Motor neuron (in vitro differentiated cells): ENCODE measurements at places on chromosomes 6 and 20. TPM values are rescaled to one million over a fixed set of nuclear protein-coding genes. Genes with fewer than 3 reads are reported as not detected.

DNA sequence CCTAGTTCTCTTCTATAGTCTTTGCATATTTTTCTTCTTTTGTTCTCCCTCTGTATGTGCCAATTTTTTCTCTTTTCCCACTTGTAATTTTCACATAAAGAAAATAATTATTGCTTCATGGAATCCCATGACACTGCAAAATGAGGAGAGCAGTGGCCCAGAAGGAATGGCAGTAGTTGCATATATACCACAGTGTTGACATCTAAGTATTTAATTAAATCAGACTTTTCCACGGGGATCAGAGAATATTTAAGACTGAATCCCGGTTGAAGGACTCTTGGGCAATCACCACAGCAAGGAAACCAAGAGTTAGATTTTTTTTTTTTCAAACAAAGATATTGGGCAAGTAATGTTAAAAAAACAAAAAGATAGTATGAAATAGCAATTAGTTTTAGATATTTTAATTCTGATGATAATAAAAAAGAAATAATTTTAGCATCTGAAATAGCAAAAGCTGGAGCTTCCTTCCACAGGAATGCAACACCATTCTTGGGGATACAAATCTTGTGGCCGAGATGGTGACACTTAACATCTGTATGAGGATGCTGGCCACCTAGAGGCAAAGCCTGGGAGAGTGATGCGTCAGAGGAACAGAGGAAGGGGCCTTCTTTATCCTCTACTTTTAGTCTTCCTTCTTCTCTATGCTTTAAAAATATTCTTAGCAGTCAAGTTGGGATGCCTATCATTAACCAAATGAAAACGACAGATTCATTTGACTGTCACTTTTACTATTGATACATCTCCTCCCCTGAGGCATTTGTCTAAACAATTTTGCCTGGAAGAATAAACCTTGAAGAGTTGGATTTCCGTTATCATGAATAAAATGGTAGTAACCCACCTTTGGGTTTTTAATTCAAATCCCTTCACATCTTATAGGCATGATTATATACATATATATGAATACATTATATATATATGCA is 356.2 kb downstream of the GJA1 start:
- no peak for ATAC-seq

DNA sequence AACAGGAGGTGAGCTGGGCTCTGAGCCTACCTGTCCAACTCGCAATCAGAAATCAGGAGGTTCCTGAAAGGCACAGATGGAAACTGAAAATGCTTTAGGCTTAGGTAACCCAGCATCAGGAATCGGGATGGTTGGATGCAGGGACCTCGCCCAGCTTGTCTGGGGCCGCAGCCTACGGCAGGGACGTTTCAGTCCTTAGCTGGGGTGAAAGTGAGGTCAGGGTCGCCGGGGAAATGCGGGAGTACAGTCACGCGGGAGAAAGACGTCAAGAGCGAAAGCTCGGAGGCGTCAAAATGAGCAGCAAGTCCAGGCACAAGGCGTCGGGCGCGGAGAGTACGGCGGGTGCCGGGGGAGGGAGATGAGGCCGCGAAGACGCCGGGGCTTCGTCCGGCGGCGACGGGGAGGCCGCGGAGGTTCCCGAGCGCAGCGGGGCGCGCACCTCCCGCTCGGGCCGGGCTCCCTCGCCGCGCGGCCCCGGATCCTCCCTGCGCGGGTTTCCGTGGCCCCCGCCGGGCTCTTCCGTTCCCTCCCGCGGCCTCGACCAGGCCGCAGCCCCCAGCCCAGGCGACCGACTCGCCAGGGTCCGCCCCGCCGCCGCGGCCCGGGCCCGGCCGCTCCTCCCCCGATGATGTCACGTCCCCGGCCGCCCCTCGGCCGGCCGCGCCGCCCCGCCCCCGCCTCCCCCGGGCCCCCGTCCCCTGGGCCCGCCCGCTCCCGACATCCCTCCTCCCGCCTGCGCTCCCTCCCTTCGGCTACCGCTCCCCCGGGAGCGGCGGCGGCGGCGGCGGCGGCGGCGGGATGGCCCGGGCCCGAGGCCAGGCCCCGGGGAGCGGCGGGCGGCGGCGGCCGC is at the start of gene EBF4:
TSS of gene EBF4 (plus strand) at position 745 of the 850 bp plus-strand sequence. CDS start 866 bp downstream, outside the sequence.
- ATAC-seq: peak; percentile 74

GRCh38 chr6:165769401-165769800 is 106.4 kb upstream of the PDE10A start:
- ATAC-seq: no peak

Gene IL20RA
- total RNA-seq: not detected in 2 replicates

Gene SYCP2L
- 3.1 and 3.3 TPM in 2 replicates for total RNA-seq

- peak; percentile 39 for ATAC-seq
Observed at GRCh38 chr20:46030284-46031013, 1.4 kb downstream of the SLC12A5 start.

- no peak for ATAC-seq
Observed at GRCh38 chr6:12729467-12729866, 12.9 kb downstream of the PHACTR1 start.

Gene PBOV1
- 0.93 and 2.5 TPM in 2 replicates for total RNA-seq

Gene PEX6
- 19.3 and 20.1 TPM in 2 replicates for total RNA-seq

Gene ADGB
- 2.9 and 3.6 TPM in 2 replicates for total RNA-seq

DNA sequence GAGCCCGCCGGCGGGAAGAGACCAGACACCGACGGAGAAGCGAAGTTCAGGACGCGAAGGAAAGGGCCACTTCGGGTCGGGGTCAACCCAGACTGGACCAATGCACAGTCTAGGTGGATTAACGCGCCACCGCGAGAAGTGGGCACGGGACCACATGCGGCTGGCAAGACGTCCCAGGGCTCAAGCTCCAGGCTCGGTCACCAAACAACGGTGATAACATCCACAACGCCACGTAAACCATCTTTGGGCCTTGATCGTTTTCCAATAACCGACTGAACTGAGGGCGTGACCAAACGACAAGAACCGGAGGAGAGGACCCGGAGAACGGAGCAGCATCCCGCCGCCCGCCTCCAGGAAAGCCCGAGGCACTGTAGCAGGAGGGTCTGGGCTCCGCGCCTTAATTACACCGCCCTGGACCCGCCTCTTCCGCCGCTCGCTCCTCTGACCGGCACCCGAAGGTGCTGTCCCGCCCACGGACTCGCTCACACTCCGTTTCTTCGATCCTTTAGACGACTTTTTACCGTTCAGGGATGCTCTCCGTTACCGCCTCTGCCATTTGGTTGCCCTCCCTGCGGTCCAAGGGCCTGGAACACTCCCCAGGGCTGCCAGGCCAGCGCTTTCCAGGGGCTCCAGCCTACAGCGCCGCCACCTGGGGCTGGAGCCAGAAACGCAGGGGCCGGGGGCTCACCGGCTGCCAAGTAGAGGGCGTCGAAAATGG is 44.1 kb downstream of the DPPA5 start:
- peak; percentile 88 for ATAC-seq

DNA sequence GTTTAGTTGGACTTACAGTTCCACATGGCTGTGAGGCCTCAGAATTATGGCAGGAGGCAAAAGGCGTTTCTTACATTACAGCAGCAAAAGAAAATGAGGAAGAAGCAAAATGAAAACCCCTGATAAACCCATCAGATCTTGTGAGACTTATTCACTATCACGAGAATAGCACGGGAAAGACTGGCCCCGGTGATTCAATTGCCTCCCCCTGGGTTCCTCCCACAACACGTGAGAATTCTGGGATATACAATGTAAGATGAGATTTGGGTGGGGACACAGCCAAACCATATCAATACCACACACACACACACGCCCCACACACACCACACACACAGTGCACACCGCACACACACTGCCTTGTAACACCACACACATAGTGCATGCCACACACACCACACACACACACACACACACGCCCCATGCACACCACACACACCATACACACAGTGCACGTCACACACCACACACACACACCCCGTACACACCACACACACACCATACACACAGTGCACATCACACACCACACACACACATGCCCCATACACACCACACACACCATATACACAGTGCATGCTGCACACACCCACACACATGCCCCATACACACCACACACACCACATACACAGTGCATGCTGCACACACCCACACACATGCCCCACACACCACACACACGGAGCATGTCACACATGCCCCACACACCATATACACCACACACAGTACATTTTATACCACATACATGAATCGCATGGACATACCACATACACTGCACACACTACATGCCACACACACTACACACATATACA is 310.5 kb downstream of the TAF4 start:
- ATAC-seq: no peak

- peak; percentile 19 for ATAC-seq
Observed at GRCh38 chr6:163098827-163099479, 315.6 kb upstream of the QKI start.

Gene LST1
- total RNA-seq: 0.22 and 0.85 TPM in 2 replicates

DNA sequence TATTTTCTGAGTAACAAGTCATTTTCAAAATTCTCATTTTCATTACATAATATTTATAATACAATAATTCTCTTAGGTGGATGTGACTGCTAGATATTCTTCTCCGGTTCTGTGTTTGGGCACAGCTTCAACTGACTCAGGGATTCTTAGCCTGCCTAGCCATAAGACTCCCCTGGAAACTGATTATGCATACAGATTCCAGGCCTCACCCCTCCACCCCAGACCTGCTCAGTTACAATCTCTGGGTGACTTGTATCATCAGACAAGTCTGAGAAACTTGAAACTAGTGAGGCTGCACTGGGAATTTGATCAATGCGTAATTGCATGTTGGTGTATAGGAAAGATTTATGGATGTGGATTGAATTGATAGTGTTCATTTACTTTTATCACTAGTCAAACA is 25.4 kb downstream of the FLRT3 start:
- no peak for ATAC-seq

Gene BPIFB2
- not detected in 2 replicates for total RNA-seq

DNA sequence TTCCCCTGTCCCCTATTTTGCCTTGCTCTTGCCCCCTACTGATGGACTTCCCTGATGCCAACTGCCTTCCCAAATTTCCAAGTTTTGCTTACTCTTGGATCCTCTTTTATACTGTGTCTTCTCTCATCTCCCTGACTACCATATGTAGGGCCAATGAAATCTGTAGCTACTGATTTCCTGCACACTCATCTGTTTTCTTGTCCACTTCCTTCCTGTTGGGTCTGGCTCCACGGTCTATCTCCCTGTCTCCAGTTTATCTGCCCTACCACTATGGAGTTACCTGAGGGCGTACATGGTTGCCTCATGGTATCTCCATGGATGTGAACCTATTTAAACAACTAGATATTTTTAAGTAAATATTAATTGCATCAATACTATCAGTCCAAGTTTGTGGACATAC is 140.3 kb upstream of the MCHR2 start:
- ATAC-seq: no peak

DNA sequence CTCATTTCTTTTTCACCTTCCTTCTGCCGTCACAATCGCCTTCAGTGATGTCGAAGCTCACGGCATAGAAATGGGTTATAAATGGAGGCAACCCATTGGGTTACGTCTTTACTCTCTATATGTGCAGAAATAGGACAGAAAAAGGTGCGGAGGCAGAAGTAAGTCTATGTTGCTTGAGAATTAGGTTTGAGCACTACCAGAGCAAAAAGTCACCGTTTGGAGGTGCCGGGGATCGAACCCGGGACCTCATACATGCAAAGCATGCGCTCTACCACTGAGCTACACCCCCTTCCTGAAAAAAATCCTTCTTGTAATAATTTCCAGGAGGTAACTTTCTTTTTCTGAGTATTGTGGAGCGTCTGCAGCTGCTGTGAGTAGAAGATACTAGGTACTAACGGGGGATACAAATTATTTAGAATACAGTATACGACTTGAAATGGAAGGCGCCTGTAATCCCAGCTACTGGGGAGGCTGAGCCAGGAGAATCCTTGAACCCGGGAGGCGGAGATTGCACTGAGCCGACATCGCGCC is 134.2 kb downstream of the TRIM27 start:
- peak; percentile 76 for ATAC-seq

DNA sequence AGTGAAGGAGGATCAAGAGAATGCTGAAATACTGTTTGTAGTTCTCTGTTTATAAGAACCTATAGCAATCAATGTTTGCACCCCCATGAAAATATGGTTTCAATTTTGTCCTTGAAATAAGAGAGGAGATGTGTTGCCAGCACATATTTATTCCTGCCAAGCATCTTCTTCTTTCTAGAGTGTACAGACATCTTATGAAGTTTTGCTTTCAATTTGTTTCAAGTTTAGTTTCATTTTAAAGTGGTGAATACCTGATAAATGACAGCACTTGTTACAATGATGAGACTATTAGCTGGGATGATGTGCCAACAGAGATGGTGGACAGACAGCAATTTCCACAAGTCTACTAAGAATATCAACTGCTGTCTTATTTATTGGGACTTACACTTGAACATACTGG is 39.2 kb upstream of the CENPW start:
- ATAC-seq: no peak

DNA sequence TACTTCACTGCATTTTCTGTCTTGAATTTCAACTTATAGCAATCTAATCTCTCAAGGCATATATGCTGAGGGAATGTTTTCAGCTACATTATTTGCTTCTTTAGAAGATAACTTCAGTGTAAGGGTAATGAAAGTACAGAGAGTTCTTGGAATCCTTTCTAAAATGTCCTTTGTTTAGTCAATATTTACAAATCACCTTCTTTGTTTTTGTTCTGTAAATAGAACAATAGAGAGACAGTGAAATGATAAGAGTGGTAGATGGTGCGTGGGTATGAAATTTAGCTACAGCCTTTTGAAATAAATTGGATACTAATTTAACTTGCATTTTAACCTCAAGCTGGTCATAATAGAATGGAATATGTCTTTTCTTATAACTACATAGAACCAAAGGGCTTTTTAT is 171.1 kb upstream of the MARCKS start:
- ATAC-seq: no peak

DNA sequence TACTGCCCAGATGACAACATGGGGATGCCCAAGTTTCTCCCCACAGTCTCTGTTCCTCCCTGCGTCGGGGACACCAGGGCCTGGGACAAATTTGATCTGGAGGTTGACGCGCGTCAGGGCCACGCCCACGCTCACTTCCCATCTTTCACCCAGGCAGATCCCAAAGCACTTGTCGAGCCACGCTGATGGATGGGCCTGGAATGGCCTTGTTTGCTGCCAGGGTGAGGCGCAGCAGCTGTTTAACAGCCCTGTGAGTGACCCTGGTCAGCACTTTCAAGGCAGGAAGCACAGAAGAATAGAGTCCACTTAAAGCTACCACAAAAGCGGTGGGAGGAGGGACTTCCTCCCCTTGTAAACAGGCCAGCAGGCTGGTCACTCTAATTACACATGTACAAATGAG is 324.7 kb upstream of the JARID2 start:
- peak; percentile 92 for ATAC-seq

DNA sequence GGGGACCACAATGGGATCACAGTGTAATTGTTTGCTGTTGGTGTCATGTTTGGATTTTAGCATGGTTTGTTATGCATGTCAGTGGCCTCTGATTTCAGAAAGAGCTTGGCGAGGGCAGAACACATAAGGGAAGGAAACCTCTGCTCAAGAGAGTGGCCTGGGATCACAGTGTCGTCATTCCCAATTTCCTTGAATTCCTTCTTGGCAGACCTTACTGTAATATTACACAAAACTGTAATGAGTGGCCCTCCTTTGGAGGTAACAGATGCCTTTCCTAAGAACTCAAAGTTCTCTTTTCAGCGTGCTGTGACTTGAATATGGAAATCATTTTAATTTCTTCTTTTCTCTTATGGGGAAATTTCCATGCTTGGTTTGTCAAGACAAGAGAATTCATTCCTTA is 46.9 kb downstream of the JAG1 start:
- no peak for ATAC-seq
